ENCODE measurements at places on chromosomes 1 and 21.

DNA sequence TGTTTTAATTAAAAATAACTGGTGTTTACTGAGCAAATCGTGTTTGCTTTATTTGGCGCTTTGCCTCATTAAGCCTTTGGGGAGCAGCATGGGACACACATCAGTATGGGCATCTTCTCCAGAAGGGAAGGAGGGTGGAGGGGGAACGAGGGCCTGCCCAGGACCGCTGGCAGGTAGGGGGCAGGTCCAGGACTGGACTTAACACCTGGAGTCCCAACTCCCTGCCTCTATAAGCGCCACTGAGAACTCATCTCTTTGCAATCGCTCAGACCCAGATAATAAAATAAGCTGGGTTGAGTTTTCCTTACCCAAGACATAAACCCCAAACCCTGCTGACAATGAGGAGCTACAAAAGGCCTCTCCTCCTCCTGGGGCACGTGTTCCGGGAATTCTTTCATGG, 15.1 kb downstream of the ABCG1 start:
- no peak for DNase-seq

DNA sequence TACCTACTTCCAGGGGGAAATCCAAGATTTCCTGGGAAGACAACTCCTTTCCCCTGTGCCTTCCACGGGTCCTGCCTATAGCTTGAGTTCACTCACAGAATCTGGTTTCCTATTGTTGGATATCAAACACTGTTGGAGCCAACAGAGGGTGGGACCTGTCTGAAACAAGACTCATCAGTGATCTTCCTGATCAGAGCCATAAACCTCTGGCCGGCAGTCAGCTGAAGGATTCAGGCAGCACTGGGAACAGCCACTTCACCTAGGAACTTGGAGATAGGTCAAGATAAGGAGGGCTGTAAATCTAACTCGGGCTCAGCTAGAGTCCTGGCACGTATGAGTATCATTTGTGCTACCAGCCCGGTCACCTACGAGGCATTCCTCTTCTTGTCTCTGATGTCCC, 23.3 kb downstream of the SH3BP5L start:
- no peak for DNase-seq

- no peak for DNase-seq
These were observed 125.7 kb downstream of the CRB1 start for GRCh38 chr1:197393772-197394171.

DNA sequence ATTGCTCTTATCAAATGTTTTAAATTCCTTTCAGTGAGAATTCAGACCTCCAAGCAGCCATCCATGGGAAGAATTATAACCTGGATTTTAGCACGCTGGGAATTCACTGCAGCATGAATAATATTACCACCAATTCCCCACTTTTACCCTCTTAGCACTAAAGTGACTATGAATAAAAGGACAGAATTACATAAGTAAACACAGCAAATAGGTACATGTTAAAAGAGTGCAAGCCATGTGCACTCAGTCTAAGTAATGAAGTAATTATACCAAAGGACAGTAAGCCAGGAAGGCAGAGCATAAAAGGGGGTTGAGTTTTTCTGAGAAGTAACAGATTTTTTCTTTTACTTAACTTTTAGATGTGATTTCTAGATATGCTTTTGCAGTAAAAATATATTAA, 176.3 kb downstream of the DENND1B start:
- no peak for DNase-seq

DNA sequence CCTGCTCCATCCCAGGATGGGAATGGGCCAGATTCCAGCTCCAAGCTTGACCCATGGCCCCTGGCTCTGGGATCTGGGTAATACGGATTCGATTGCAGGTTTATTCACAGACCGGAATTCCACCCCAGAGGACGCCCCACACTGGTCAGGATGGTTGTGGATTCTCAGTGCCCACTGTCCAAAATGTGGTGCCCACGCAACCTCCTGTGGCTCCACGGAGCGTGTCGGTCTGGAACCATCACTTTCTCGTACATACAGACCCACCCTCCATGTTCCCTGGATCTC, 31.6 kb downstream of the KRTAP10-1 start:
- no peak for DNase-seq

DNA sequence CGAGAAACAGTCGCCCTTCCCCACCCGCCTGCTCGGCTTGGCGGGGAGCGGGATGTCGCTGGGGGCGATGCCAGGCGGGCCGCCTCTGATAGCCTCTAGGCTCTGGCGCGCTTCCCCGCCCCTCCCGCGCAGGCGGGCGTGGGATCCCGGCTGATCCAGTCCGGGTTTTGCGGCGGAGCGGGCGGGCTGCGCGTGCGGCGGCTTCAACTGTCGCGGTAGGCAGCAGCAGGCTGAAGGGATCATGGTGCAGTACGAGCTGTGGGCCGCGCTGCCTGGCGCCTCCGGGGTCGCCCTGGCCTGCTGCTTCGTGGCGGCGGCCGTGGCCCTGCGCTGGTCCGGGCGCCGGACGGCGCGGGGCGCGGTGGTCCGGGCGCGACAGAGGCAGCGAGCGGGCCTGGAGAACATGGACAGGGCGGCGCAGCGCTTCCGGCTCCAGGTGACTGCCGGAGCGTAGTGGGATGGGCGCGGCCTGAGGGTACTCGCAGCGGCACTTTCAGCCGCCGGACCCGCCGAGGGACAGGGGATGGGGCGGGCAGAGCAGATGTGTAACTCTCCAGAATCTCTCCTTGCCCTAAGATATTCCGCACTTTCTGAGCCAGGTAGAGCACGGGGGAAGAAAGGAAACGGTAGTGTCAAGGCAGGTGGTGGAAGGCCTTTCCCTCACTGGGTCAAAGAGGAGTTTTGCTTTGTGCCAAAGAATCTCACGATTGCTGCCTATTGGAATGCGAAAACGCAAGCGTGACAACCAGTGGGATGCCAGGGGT, at the start of gene FAAH:
Gene FAAH (plus strand): TSS at position 210 of the 764 bp plus-strand sequence. CDS start 32 bp downstream, at position 242.
- no peak for DNase-seq

DNA sequence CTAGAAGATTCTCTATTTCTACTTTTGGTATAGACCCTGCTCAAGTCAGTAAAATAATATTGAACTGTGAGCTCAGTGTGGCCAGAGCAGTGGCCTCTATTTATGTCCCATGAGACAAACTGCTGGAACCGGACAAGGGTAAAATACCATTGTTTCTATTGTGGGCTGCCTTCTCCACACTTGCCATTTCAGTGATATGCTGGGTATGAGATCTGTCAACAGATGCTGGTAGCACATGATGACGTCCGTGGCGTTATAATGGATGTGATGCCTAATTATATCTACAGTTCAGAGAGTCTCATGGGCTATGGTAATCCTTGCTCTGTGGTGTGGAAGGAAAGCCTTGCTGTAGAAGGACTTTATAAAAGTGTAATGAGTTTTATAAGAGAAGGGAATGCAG, 2.4 kb downstream of the ACTN2 start:
- DNase-seq, result no peak

GRCh38 chr1:59214248-59215208, 82.4 kb upstream of the FGGY start:
- no peak for DNase-seq

DNA sequence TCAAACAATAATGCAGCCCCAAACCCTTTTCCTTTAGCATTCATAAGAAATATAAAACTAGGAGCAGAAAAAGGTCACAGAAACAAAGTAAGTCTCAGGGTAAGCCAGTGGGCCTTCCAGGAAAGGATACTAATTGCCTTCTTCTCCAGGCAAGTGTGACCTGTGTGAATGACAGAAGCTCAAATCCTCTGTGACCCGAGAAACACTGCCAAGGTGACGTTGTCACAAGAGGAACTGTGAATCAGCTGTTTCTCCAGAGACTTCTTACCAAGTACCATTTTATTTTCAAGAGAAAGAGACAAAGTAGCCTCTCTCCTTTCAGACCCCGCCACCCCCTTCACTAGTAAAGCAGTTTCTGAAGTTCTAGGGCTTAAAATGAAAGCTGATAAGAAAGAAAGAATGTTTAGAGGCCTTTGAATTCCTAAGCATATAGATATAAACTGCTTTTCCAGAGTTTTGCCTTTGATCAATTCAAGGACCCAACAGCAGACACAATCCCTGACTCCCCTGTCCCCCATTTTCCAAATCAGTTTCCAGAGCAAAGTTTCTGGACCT, 155.6 kb downstream of the NUF2 start:
- no peak for DNase-seq

GRCh38 chr1:66553846-66554245, 19.9 kb downstream of the SGIP1 start:
- no peak for DNase-seq

DNA sequence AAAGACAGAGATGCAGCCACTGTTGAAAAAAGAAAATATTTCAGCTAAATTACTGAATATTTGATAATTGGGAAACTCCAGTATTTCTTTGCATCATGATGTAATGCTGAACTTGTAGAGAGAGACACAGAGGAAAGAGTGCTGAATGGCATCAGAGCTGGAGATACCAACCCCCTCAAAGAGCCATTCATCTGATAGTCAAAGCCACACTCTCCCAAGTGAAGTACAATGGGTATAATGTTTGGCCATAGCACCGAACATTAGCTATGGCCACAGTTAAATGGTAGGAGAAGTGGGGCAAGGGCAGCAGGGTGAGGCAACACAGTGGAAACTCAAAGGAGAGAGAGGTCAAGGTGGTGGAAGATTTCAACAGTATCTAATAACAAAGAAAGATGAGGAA, 107.5 kb upstream of the TNFSF4 start:
- DNase-seq, result no peak

GRCh38 chr1:117146072-117146471, 24.5 kb upstream of the TRIM45 start:
- no peak for DNase-seq

DNA sequence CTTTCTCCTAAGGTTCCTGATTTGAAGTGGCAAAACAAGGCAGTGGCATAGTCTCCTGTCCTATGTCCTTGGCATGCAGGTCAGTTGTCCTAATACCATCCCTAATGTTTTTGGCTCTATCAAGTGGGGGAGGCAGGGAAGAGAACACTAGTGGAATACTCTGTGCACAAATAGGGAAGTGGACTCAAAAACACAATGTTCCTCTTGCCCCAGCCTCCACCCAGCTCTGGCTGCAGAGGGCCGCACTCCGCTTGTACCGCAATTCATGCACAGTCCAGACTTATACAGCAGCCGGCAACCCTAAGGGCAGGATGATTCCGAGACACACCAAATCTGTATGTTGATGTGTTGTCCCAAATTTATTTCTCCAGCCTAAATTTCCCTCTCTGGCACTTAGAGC, 14.5 kb downstream of the PLEKHO1 start:
- no peak for DNase-seq

DNA sequence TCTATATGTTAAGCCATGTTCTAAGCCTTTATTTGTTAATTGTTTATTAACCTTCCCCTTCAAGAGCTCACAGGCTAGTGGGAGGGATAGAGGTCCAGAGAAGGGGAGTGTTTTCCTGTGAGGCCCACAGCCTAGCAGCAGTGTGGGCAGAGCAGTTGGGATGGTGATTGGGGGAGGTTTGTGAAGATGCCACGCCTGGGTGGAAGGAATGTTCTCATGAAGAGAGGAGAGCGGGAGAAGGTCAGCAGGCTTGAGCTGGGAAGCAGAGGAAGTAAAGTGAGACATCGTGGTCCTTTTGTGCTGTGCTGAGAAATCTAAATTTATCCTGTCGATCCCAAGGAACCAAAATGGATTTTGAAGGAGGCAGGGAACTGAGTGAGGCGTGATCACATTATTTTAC, 42.6 kb downstream of the TRAPPC10 start:
- DNase-seq, result no peak

GRCh38 chr1:210402560-210402959, 73.9 kb downstream of the HHAT start:
- DNase-seq, result no peak

GRCh38 chr1:222331340-222331739, 216.6 kb downstream of the HHIPL2 start:
- no peak for DNase-seq

DNA sequence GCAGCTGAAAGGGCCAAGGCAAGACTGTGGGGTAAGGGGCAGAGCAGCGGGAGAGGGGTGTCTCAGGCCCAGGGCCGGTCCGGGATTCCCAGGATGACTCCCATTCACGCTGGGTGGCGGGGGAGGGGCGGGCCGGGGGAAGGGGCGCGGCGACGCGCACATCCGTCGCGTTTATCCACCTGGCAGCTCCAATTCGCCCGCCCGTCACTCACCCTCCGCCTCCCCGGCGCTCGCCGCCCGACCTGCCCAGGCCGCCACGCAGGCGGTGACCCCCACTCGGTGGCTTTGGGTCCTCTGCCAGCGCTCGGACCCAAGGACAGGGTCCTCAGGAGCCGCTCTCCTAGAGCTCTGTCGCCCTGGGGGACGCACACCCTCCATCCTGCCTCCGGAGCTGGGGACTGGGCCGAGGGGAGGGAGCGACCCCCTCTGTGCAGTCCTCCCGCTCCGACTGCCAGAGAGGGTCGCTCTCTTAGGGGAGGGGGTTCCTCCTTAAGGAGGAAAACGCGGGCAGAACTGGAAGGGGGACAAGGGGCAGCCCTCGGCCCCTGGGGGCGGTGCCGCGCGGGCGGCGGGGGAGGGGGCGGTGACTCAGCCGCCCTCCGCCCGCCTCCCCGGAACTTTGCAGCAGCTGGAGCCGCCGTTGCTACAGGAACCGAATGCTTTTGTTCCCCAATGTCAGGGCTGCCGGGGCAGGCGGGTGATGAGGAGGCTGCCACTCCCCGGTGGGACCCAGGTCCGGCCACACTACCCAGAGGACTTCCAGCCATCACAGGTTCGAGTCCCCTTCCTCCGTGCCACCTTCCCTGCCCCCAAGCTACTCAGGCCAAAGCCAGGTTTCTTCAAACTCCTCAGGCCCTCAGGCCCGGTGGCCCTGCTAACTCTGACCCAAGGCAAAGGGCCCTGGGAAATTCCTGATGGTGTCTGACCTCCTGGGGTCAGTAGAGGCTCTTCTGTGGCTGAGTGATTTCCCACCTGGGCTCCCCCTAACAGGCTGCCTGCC, 3.4 kb downstream of the ADGRB2 start:
- DNase-seq, result no peak

DNA sequence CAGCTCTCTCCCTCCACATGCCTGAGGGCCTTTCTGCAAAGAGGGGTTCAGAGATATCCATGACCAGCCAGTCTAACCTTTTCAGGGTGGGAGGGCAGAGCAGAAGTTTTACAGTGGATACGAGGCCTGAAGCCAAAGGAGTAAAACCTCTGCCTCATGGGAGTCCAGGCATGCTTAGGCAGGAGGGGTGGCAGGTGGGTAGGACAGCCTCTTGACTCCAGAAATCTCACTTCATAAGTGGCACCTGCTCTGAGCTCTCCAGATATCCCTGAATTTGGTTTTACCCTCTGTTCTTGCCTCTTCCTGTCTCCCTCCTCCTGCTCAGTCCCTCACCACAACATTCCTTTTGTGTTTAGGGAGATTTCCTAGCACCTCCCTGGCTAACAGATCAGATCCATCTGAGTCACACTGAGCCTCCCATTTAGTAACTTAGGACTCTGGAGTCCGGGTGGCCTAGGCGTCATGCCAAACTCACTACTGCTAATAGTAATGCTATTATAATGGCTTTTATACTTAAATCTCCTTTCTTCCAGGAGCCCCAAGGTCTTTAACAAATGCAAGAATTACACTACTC, 201.0 kb downstream of the HS2ST1 start:
- DNase-seq, result no peak

All from GDM1 (cell line).